ENCODE measurements at places on chromosomes 12 and 14.

- no peak for DNase-seq
Observed at GRCh38 chr12:125983784-125984500, 918.7 kb downstream of the AACS start.

- DNase-seq: no peak
Observed at GRCh38 chr14:73283608-73284379, 46.5 kb downstream of the PAPLN start.

GRCh38 chr14:46747001-46747652 is 95.5 kb upstream of the RPL10L start:
- no peak for DNase-seq

DNA sequence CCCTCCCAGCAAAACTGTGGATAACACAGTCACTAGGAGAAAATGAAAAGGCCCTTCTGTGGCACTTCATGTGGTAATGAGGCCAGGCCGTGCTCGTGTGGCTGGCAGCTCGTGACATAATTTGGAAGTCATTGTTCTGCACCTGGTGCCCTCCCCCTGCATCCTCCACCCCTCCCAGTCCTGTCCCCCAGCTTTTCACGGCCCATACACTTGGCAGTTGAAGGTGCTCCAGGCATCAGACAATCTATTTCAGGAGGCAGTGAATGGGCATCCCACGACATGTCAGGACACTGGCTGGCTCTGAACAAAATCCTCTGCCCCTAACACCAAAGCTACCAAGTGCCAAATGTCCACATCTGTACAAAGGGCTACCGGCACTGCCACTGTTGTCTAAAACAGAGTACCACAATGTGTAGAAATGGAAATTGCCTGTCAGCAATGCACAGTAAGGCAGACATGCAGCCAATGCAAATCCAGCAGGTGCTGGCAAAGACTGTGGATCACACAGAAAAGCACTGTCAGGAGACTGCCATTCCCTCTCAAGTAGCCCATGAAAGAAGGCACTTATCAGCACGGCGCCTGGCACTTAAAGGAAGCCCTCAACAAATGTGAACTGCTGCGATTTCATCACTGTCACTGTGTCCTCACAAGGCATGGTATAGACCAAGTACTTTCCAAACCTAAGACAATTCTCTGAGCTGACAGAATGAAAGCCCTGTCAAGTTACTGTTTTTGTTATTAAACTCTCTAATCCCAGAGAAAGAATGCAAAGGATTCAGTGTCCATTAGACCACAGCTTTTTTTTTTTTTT is 39.1 kb downstream of the CORO1C start:
- DNase-seq: no peak

DNA sequence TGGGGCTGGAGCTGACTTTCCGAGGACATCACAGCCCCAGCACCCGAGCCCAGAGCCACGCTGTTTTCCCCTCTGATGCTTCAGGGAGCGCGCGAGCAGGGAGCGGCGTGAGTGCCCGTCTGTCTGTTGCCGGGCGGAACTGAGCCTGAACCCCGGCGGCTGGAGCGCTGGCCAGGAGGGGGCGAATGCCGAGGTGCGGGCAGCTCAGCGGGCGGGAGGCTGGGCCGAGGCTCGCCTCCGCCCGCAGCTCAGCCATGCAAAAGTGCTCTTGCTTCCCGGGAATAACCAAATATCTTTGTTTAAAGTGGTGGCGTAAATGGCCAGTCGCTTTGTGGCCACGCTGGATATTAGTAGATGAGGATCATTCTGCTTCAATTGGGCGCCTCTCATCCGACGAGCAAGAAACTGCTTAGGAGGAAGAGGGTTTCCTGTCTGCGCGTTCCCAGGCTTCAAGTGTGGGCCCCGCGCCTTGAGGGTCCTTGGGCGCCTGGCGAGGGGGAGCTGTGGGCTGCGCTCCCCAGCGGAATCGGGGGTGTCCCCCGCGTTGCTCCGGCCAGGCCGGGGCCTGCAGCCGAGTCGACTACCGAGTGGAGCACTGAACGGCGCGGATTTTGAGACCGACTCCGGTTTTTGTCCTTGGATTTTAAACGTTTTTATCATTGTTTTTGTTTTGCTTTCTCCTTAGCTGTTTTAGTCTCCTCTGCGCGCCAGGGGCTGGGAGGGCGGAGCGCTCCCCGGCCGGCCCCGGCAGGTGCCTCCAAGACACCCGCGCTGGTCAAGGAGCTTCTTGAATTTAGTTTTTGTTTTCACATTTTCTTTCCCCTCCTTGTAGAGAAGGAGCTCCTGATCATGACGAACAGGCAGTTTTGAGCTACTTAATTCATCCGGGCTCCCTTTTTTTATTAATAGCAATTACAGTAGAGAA is 831 bp upstream of the NKX2-1 start:
- no peak for DNase-seq

DNA sequence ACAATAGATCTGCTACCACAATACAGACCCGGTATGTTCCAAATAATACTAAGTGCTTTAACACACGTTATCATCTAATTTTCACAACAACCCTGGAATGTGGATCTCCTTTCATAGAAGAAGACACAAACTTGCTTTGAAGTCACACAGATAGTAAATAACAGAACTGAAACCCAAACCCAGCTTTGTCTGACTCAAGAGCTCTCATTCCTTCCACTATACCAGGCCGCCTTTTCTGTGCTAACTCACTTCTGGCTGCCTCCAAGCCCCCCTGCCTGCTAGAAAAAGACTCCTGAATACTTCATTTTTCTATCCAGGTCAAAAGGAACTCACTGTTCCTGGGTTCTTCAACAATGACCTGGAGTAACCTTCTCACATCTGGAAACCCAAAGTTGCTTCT is 37.8 kb downstream of the PRPF40B start:
- DNase-seq: no peak

DNA sequence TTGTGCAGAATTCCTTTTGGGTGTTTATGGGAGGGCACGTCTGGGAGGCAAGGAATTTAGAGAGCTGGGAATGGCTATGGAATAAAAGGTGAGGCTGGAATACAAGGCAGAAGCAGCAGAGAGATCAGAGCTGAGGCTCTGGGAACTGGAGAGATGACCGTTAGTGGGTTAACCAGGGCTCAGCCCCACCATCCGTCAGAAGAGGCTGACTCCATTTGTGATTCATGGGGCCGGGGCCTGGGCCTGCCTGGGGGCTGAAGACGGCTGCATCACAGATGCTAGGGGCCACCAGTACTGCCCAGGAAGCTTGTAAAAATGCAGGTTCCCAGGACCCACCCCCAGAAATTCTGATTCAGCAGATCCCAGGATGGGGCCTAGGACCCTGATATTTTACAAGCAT is 398.1 kb downstream of the MED13L start:
- DNase-seq: no peak

- DNase-seq: no peak
Observed at GRCh38 chr14:91897106-91897701, 29.9 kb upstream of the TC2N start.

GRCh38 chr12:104600790-104601739 is 144.3 kb downstream of the CHST11 start:
- no peak for DNase-seq

DNA sequence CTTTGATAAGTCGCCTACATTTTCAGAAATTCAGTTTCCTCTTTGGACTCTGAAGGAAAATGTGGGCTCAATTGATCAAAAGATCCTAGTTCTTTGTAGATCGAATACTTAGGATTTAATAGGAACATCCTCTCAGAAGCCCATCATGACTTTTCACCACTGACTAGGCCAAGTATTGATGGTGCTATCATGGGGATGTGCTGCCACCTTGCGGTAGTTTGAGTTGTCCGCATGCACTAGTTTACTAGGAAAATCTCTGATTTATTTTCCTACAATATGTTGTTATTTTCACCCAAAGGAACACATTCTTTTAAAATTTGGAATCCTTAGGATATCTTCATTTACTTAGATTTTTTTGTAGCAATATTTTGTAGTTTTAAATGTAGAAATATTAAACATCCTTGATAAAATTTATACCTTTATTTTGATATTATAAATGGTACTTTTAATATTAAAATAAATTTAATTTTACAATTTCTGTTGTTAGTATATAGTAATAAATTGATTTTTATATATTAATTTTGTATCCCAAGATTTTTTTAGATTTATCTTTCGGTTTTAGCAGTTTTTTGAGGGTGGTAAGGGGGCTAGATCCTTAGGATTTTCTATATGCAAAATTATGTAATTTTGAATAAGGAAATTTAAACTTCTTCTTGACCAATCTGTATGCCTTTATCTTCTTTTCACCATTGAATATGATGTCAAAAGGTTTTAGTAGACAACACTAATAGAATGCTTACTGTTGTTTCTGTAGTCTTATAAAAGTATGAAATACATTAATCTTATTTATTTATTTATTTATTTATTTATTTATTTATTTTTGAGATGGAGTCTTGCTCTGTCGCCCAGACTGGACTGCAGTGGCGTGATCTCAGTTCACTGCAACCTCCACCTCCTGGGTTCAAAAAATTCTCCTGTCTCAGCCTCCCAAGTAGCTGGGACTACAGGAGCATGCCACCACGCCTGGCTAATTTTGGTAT is 52.9 kb upstream of the OR9K2 start:
- peak; percentile 70 for DNase-seq

DNA sequence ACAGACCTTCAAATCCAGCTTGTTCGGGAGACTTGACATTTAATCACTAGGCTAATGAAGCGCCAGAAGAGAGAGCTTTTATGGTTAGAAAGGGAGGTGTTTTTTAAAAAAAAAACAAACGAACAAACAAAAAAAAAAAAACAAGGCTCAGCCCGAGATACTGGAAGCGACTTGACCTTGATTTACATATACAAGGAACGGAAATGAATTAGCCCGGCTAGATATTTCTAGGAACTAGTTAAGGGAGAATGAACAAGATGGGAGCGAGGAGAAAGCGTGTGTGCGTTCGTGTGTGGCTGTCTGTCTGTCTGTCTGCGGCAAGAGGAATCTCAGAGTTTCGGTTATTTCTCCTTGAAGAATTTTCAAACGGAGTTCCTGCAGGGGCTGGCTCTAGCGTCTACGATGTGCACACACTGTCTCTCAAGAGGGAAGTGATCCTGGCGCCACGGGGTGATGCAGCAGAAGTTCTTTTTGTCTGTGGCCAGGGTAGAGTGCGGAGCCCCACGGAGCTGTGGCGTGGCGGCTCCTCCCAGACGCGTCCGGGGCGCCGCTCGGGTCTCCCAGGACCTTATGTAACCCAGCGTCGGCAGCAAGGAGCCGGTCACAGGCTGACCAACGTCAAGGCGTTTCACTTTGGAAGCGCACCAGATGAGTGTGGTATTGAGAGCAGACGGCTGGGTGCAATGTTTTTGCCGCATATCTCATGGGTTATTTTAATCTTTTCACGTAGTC is 18.8 kb downstream of the SOCS2 start:
- DNase-seq: peak; percentile 10

- no peak for DNase-seq
Observed at GRCh38 chr14:28542040-28542439, 224.5 kb upstream of the FOXG1 start.

DNA sequence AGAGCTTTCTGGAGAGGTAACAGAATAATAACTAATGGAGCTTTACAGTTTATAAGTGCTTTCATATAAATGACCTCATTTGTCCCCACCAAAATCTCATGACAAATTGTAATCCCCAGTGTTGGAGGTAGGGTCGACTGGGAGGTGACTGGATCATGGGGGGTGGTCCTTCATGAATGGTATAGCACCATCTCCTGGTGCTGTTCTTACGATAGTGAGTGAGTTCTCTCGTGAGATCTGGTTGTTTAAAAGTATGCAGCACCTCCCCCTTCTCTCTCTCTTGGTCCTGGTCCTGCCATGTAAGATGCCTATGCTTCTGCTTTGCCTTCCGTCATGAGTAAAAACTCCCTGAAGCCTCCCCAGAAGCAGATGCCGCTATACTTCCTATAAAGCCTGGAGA is 423.3 kb upstream of the GARIN6 start:
- DNase-seq: no peak

DNA sequence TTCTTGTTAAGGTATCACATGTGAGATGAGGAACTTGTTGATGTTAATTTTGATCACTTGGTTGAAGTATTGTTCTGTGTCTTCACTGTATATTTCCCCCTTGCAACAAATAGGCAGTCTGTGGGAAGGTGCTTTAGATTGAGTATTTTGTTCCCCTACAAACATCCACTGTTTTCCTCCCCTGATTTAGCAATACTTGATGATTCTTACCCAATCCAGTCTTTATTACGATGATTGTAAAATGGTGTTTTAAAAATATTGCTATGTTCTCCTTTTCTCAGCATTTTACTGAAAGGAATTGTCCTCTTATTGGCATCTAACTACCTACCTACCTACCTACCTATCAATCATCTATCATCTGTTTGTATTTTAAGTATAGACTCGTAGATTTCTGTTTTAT is 66.3 kb downstream of the ETNK1 start:
- no peak for DNase-seq

DNA sequence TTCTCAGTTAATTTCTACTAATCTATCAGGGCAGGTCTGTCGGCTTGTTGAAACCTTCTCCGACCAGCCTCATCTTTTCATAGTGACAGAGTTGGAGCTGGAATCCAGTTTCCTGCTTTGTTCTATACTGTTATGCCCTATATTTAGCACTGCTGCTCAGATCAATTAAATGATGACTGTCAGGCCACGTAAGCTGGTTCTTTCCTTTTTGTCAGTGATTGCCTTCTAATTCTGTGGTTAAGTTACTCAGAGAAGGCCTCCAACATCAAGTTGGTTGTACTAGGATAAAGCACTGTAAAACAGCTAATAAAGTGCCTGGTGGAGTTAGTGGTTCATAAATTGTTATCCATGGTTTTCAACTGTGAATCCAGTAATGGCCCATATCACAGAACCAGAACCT is 22.6 kb downstream of the DERA start:
- DNase-seq: no peak

DNA sequence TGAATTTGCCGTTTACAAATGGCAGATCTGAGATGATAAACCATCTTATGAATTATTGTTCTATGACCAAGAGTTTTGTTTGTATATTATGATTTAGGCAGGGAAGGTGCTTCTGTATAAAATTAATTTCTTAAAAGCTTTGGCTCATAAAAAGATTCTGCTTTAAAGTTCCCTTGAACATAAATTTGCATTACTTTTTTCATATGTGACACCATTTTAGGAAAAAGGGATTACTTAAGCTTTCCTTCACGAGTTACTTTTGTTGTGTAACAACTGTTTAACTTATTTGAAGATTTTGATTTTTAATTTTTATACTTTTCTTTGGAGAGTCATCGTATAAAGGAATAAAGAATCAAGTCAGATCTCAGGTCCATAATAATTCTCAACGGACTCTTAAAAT is 3.3 kb downstream of the ETNK1 start:
- DNase-seq: no peak

- no peak for DNase-seq
Observed at GRCh38 chr12:124207049-124207448, 87.8 kb upstream of the RFLNA start.

GRCh38 chr12:44299524-44299923 is 463.6 kb downstream of the TMEM117 start:
- DNase-seq: no peak

- no peak for DNase-seq
Observed at GRCh38 chr14:102875652-102876051, 46.8 kb upstream of the AMN start.
